Lung microvascular endothelial cell (primary cell): ENCODE measurements at places on chromosomes 5 and 9. TPM values are rescaled to one million over a fixed set of nuclear protein-coding genes. Genes with fewer than 3 reads are reported as not detected.

The ARL14EPL gene
- total RNA-seq, result under 0.01 TPM in 2 replicates

The LOX gene
- total RNA-seq, result 29.6 and 75.4 TPM in 2 replicates

The GABRA6 gene
- under 0.01 TPM in 1 of 2 replicates, not detected in the other for total RNA-seq

GRCh38 chr5:16612007-16612406 lies 4.8 kb downstream of the RETREG1 start:
- DNase-seq, result no peak

DNA sequence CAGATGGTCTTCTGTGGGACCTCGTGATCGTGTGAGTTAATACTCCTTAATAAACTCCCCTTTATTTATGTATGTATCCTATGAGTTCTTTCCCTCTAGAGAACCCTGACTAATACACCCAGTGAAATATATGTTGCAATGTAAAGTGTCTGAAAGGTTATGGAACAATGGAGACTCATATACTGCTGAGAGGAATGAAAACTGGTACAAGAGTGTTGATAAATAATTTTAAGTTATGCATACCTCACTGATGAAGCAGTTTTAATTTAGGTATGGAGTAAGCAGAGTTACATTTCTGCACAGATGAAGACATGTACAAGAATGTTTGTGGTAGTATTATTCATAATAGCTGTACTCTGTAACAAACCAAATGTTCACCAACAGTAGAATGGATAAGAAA lies 438.3 kb downstream of the TAF11L14 start:
- no peak for DNase-seq

DNA sequence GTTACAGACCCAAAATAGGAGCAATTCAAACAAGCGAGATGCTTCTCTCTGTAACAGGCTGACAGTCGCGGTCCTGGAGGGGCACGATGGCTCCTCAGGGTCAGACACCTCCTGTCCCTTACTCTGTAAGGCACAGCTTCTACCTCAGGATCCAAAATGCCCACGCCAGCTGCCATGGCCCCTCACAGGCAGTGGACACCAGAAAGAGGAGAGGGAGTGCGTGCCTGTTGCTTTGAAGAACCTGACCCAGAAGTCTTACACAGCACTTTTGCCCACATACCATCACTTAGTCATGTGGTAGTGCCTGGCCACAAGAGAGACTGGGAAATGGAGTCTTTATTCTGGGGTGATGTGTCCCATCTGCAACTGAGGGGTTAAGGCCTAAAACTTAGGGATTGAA lies 11.6 kb upstream of the ABL1 start:
- no peak for DNase-seq

GRCh38 chr5:77776554-77777206 lies 541 bp upstream of the TBCA start:
- no peak for DNase-seq
